ENCODE measurements at places on chromosomes 2 and 18.

DNA sequence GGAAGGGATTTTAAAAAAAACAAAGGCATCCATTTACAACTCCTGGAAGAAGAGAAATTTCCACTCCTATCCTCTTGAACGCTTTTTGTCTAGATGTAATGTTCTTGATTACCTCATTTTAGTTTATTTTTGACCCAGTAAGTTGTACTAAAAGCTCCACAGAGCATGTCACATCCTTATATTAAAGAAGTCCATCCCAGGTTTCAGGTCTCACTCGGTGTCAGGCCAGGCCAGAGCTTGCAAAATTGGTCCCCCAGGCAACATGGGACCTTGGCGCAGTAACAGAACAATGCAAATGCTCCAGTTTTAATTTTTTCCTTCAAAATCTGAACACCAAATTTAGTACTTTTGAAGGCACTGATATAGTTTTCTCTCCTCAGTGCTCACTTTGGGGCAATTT is 218.4 kb upstream of the REV1 start:
- DNase-seq = no peak

DNA sequence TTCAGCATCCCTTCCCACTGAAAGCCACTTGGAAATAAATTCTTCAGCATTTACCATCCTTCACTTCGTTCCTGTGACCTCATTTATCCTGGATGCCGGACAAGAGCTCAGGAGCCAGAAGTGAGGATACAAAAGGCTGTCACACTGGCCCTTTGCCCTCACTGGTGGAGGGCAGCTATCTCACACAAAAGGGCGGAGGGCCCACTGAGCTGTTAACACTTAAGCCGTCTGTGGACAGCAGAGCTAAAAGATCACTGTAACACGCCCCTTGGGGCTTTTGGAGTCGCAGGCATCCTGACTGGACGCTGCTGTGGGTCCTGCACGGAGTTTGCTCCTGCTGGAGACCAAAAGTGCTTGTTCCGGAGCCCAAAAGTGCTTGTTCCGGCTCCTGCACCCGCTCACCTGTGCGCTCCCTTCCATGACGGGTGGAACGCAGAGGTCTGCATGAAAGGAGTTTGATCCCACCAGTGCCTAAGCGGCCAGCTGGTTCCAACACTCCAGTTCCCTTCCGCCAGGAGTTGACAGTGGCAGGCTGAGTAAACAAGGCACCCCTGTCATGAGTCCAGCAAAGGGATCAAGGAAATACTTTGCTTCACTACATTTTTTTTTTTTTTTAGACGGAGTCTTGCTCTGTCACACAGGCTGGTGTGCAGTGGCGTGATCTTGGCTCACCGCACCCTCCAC is 572.0 kb upstream of the LINC00305 start:
- no peak for DNase-seq

- DNase-seq = no peak
These were observed 91.3 kb upstream of the SEC11C start for GRCh38 chr18:59048378-59048777.

- DNase-seq = no peak
These were observed 118.8 kb upstream of the LHCGR start for GRCh38 chr2:48874282-48874681.

DNA sequence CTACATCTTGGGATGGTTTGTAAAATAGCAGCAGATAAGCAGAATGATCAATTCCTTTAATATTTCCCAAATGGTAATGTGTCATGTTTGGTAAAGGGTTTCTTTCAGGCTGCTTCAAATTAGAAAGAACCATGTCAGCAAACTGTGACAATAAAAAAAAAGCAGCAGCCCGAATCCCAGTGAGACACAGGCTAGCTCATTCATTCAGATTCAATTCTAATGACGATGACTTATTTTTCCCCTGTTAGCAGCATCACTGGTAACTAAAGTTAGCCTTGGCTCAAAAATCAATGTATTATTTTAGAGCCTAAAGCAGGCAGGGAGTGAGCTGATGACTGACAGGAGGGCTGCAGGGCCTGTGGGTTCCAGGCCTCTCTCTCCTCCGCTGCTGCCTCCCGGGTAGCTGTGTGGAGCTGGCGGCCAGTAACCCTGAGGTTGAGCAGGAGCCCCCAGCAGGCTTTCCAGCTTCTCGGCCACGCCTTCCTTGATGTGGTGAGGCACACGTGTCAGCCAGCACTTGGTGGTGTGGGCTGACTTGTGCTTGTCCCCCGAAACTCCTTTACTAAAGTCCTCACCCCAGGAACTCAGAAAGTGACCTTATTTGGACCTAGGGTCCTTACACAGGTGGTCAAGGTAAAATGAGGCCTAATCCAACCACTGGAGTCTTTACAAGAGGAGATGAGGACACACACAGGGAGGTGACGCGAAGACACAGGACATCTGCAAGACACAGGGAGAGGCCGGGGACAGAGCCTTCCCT is 120.5 kb upstream of the HS6ST1 start:
- DNase-seq = no peak

DNA sequence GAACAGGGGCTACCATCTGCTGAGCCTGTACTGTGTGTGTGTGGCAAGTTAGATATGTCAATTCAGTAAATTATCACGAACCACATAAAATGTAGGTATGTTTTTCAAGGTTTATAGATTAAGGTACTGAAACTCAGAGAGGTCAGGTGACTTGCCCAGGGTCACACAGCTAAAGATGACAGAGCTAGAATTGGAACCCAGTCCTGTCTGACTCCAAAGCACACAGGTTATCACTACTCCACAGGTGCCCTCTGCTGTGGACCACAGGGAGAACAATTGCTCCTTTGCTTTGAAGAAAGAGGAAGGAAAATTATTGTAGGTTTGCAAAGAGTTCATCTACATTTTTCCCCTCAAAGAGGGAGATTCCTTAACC is 229.7 kb upstream of the AGAP1 start:
- DNase-seq = no peak

- DNase-seq = no peak
These were observed 261.7 kb downstream of the PDE11A start for GRCh38 chr2:177810906-177811305.

- DNase-seq = no peak
These were observed 431.3 kb upstream of the SMIM21 start for GRCh38 chr18:75858754-75859153.

DNA sequence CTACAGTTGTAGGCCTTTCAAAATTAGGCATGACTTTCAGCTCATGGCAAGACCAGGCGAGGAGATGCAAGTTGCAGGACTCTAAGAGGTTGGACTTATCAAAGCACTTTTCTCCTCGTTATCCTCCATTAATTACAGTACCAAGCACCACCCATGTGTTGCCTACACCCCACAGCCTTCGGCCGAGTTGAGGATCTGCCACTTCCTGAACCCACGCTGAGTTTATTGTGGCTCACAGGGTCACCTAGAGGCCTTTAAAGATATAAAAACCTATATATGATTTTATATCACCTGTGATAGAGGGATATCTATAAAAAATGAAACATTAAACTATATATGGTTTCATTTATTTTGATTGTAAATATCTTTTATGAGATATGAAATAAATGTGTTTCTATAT is 2.6 kb downstream of the UGT1A10 start:
- no peak for DNase-seq

- DNase-seq = no peak
These were observed 2.6 kb downstream of the LMAN2L start for GRCh38 chr2:96737251-96737650.

DNA sequence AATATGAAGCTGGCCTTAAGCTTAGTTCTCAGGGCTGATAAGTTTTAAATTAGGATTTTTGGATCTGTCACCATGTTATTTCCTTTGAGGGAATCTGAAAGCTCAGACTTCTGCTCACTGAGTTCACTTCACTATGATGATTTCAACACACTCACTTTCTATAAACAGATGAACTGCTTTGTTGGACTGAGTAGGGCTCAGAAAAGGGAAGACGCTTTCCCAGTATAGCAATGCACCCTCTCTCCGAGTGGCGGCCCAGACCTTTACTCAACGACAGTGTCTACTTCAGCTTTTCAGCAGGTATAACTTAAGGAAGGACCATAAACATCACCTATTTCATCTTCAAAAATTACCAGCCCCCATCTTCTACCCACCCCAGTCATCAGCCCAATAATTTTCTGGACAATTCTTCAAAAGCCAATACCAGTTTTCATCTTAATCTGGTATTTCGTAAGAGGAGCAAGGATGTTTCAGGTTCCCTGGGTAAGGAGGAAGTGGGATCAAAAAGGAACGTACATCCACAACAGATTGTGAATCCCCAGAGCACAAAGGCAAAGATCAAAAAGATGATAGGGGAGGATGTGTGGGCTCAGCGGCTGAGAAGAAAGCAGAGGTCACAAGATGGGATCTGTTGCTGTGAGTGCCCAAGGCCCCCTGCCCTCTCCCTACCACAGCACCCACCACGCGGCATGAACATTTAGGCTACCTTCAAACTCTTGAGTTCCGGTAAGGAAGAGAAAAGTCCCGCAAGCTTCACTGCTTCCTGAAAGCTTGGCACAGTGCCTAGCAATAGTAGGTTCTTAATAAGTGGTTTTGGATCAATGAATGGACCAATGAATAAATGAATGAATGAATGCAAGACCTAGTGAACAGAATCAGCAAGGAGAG is 41.9 kb downstream of the LPIN2 start:
- DNase-seq = peak; percentile 92
